CD4-positive, alpha-beta T cell (primary cell): ENCODE measurements at places on chromosomes 13 and 19. TPM values are rescaled to one million over a fixed set of nuclear protein-coding genes. Genes with fewer than 3 reads are reported as not detected.

NOTCH3 gene
- not detected for total RNA-seq

ANKRD24 gene
- 0.60 TPM for total RNA-seq

FPR2 gene
- not detected for total RNA-seq

ZNF554 gene
- 3.5 TPM for total RNA-seq

ABHD8 gene
- 4.4 TPM for total RNA-seq

C19orf33 gene
- not detected for total RNA-seq

KRTDAP gene
- total RNA-seq, result not detected

DNA sequence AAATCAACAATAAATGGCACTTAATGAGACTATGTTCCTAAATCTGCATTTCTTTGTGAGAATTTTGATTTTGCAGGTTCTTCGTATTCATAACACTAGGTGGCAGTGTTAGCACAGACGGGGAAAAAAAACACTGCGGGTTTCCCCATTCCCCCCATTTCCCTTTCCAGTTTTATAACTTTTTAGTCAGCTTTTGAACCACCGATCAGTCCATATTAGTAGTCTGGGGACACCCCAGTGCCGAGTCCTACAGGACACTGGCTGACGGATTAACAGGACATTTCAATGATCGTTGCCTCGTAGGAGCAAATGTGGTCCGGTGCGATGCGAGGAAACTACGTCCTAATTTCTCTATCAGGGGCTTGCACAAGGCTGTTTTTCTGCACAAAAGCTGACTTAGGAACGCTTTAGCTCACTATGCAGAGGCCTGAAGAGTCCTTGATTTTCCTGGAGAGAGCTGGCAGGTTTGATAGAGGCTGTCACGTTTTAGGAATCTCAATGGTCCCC is 234.3 kb downstream of the LMO7 start:
- DNase-seq, result peak; percentile 3

GRCh38 chr19:532561-533363 is 1.2 kb downstream of the CDC34 start:
- DNase-seq, result peak; percentile 27

DNA sequence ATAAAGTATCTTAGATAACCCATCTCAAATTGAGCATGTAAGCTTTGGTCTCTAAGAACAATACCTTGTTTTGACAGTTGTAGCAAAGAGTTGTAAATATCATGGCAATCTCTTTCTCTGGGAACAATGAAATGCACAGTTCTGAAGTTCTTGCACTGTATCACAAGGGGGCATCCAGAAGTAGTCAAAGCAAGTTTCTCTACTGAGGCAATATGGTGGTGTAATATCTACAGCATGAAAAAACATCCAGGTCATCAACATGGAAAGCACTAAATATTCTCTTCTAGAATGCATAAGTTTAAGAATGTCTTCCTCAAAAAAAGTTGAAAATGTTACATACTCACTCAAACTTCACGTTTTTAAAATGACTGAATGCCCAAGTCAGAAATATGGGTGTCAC is 19.6 kb downstream of the MTMR6 start:
- DNase-seq, result no peak

DNA sequence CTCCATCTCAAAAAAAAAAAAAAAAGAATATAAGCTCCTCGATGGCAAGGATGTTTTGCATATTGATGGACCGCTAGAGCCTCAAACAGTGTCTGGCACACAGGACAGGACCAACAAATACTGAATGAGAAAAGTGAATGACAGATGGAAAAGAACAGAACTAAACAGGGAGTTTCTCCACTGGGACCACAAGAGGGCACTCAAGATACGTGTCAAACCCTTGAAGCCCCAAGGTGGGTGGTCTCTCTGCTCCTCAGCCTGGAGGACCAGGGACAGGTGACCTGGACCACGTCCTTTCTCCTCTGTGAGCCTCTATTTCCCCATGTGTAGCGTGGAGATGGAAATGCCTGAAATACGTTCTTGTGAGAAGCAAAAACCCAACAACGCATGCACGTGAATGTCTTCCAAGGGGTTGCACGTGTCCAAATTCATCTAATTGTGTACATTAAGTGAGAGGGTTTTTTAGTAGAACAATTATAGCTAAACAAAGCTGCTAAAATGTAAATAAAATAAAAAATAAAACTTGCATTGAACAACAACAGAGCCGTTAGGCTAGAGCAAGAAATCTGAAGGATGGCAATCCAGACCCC is 5.7 kb upstream of the CDC42EP5 start:
- no peak for DNase-seq

- DNase-seq, result no peak
Measured at GRCh38 chr13:23848646-23849141, 40.5 kb downstream of the MIPEP start.

DNA sequence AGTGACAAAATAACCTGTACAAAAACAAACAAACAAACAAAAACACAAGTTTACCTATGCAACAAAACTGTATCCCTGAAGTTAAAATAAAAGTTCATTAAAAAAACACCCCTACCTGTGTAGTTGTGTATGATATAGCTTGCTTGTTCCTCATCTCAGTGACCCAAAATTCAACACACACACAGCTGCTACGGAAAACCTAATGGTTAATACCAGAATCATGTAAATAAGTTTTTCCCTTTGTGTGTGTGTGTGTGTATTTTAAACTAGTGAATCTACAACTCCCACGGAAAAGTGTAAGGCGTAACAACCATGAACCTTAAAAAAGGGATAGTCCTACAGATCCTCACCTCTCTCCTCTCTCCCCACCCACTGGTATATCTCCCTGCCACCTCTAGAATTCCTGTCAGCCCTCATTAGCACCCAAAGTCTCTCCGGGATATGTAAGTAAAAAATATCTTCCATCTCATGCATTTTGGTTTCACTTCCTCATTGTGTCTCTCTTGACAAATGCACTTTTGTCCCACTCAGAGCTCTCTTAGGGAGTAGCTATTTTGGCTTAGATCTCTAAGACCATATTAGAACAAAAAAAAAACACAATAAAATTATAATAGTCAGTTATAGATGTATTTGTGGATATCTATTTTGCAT is 2236.5 kb downstream of the PCDH9 start:
- no peak for DNase-seq

DNA sequence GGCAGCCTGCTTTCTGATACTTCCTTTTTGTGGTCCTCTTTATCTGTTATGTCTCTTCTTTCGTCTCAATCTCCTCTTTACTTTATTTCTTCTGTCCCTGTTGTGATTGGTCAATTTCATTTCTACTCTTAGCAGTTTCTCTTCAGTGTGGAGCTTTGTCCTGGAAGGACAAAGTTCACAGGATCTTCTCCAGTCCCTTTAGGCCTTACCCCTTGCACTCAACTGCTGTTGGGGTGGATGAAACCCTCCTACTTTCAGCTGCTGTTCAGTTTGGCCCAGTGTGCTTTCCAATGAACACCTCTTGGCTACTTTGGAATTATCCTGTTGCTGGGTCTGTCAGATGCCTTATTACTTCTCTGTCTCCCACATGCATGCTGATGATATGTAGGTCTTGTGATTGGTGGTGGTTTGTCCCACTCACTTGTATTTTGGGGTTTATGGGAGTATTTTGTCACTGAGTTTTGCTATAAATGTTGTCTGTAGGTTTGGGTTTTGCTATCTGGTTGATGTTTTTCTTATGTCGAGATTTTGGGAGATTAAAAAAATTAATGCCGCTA is 24.8 kb downstream of the WDR62 start:
- DNase-seq, result no peak

DNA sequence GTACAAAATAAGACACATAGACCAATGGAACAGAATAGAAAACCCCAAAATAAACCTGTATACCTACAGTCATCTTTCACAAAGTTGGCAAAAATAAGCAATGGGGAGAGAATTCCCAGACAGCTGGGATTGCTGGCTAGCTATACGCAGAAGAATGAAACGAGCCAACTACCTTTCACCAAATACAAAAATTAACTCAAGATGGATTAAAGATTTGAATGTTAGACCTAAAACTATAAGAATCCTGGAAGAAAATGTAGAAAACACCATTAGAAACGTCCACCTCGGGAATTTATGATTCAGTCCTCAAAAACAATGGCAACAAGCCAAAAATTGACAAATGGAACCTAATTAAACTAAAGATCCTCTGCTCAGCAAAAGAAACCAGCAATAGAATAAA is 408.1 kb upstream of the SLITRK1 start:
- DNase-seq, result no peak

DNA sequence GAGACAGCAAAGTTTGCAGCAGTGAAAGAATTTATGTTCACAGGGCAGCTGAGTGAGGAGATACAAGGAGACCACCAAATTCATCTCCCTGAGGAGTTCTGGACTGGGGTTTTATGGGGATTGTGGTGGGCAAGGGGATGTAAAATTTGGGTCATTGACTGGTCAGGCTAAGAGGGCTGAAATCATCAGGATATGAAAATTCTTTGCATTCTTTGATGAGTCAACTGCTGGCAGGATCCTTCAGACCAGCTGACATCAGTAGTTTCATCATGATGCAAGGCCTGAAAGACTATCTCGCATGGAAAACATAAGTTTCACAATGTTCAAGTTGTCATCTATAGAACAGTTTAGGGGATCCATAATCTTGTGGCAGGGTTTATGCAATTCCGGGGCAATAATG is 869.5 kb upstream of the PCDH9 start:
- no peak for DNase-seq

- peak; percentile 51 for DNase-seq
Measured at GRCh38 chr19:4083677-4084546, 17.2 kb upstream of the ZBTB7A start.

DNA sequence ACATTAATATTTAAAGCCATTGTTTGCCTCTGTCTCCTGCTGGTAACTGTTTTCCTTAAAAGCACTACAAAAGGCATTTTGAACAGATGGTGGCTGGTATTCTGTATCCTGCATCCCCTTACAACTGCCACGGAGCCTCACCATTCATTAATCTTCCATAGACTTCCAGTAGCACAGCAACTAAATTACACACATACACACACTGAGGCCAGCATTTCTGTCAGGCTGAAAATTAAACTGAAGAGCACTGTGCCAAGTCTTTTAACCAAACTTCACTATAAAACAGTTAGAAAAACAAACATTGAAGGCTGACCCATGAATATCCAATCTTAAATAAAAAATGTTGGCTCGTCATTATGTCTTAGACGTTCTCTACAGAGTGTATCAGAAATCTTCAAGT is 697.8 kb downstream of the DACH1 start:
- no peak for DNase-seq

GRCh38 chr13:94009701-94010100 is 469.8 kb downstream of the DCT start:
- DNase-seq, result no peak

DNA sequence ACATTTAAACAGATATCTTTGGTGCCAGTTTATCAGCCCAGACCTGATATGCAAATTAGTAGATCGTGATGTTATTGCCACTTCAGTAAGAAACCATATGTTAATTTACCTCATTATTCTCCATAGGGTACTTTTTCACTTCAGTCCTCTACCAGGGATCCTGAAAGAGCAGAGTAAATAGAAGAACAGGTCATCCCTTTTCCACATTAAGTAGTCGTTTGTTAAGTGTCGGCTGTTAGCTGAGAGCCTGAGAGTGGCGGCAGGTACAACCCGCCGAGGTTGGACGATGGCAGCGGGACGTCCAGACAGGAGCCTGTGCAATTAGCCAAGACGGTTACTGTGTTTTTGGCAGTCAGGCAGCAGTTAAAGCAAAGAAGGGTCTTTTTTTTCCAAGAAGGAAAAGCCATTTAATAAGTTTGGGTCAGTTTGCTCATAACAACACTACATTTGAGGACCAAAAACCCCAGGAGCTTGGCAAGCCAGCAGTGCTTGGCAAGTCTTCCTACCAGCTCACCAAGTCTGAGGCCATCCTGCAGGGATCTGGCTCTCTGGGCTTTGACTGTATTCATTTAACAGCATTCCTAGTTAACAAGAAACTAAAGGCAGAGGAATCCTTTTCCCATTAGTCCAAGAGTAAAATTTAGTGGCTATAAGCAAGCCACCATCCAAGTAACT is 231.8 kb downstream of the SHISA2 start:
- DNase-seq, result no peak

- no peak for DNase-seq
Measured at GRCh38 chr13:104648291-104648690, 1582.1 kb upstream of the SLC10A2 start.

DNA sequence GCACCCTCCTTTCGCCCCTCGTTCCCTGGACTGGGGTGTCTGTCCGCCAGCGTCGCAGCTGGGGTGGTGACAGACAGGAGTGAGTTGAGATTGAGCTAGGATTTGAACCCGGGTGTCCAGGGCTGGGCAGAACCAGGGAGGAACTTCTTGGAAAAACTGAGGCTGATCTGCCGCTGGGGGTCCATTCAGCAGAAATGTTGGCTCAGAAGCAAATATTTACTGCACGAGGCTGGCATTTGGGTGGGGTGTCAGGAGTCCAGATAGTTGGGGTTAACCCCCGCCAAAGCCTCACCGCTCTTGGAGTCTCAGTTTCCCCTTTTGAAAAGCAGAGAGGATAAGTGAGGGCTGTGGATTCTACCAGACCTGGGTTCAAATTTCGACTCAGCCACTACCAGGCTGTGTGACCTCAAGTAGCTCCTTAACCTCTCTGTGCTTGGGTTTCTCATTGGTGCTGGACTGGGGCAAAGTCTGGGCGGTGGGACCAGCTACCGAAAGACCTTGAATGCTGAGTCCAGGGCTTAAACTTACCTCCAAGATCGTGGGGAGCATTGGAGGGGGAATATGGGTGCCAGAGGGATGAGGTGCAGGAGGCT is 20.9 kb downstream of the MAST3 start:
- no peak for DNase-seq

- DNase-seq, result no peak
Measured at GRCh38 chr19:37979547-37980082, 72.6 kb downstream of the SIPA1L3 start.

DNA sequence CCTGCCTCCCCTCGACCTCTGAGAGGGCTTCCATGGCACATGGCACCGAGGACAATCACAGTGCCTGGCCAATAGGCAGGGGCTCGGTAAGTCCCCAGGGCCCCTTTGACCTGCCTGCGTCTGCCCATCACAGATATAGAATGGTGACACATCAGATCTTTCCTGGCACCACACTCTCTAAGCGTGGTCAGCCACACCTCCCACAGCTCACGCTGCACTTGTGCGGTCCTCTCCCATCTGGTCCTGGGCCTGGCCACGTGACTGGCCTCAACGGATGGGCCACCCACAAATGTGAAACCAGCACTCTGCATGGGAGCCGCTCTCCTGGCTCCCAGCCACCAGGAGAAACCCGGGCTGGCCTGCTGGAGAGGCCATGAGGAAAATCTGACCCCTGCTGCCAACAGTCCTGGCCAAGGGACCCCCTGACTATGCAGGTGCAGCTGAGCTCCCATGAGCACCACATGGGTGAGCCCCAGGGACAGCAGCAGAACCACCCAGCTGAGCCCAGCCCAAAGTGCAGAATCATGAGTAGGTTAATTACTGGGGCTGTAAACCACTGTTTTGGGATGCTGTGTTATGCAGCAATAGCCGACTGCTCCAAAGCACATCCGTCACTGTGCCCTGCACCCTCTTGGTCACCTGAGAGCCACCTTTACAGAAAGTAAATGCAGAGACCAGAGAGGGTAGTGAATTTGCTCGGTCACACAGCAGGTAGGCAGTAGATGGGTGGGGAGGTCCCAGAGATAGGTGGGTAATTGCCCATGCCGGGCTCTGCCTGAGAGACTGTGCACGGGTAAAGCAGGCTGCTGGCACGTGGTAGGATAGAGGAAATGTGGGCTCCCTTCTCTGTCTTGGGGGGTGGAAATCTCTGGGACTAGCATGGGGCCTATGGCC is 9.7 kb upstream of the MEF2B start:
- no peak for DNase-seq

- DNase-seq, result no peak
Measured at GRCh38 chr13:45356966-45357672, 16.1 kb upstream of the TPT1 start.
